ENCODE measurements at places on chromosomes 4 and X.

DNA sequence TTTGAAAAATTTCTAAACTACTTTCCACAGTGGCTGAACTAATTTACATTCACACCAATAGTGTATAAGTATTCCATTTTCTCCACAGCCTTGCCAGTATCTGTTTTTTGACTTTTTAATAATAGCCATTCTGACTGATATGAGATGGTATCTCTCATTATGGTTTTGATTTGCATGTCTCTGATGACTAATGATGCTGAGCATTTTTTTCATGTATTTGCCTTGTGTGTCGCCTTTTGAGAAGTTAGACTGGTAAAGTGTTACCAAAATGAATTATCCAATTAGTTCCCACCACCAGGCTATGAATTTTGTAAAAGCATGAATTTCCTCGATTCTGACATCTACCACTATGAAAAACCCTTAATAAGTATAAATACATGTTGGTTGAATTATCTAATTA is 242.2 kb upstream of the GK2 start:
- DNase-seq, result no peak

GRCh38 chr4:175988511-175988910 is 77.1 kb upstream of the WDR17 start:
- no peak for DNase-seq

GRCh38 chr4:14083150-14083549 is 455.6 kb upstream of the BOD1L1 start:
- DNase-seq, result no peak

- DNase-seq, result no peak
These were observed 21.1 kb downstream of the VSIG4 start for GRCh38 chrX:66018585-66019309.

DNA sequence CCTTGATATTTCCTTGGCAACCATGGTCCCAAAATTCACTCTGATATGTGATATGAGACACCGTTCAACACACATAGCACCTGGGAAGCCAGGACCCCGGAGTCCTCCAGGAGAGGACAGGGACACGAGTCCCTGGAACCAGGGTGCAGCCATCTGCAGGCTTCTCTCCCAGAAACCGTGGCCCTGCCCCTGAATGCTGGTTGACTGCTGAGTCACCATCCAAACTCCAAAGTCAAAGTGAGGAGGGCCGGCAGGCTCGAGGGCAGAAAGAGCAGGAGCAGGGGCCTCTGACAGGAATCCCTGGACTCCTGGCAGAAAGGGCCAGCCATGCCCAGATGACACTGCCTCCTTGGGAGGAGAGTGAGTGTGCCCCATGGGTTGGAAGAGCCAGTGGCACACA is 6.9 kb upstream of the PNMA6A start:
- DNase-seq, result no peak

DNA sequence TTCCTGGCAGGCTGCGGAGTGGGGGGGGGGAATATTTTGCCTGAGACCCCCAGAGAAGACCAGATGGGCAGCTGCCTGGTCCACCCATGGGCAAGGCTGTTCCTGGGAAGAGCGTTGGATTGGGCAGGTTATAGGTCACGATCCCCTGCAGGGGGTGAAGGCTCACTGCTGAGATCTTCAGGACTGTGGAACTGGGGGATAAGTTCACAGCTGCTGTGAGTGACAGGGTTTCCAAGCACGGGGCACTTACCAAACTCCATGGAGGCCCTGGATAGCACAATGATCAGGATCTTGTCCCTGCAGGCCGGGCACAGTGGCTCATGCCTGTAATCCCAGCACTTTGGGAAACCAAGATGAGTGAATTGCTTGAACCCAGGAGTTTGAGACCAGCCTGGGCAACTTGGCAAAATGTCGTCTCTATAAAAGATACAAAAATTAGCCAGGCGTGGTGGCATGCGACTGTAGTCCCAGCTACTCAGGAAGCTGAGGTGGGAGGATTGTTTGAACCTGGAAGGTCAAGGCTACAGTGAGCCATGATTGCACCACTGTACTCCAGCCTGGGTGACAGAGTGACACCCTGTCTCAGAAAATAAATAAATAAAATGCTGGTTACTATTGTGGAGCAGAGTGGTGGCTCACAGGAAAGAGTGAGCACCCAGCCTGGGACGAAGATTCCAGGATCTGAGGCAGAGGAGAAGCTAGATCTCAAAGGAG is 68.0 kb upstream of the HELT start:
- no peak for DNase-seq

- peak; percentile 10 for DNase-seq
These were observed 999.5 kb upstream of the PABPC4L start for GRCh38 chr4:135201081-135201480.

GRCh38 chr4:945274-946102 is 13.2 kb downstream of the TMEM175 start:
- DNase-seq, result no peak

- no peak for DNase-seq
These were observed 379.5 kb upstream of the MAD2L1 start for GRCh38 chr4:120446051-120446567.

DNA sequence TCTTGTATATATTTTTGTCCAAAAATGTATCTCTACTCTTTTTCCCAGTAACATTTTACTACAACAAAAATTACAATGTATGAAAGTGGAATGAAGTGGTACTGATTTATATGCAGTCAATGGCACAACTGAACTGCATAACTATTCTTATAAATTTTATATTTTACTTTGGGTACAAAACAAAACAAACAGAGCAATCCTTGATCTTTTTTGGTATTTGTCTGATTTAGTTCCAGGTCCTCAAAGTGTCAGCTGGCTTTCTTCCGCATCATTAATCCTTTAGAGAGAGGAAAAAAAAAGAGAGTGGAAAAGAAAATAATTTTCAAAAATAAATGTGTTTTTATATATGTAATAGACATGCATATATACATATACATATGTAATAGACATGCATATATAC is 252.4 kb upstream of the SLIT2 start:
- no peak for DNase-seq

DNA sequence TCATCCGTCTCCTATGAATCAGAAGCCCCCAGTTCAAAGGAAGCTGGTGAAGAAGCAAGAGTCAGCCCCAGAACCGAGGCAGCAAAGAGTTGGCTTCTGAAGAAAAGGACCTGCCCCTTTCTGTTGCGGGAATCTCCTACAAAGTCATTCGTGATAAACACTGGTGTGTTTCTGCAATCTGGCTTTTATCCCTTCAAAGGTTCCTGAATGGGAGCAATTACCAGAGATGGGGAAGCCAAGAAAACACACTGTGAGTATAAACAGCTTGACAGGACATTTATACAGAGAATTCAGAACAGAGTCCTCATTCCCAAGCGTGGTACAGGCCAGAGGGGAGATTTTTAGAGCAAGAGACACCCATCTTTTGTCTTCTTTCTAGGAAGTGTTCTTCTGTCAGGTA is 226.8 kb upstream of the LNX1 start:
- DNase-seq, result peak; percentile 7

DNA sequence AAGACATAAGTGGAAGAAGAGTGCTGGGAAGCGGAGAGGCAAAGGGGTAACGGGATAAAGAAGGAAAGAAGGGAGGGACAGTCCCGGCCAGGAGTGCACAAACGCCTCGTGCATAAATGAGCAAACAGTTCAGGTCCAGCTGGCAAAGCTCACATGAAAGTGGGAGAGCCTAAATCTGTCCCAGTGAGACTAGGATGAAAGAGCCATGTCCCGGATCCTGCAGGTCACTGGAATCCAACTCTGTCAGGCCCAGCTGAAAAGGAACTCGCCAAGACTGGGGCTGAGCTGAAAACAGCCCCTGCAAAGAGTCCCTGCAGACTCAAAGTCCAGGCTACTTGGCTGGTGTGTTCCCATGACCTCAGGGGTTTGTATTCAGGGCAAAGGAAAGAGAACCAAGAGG is 38.0 kb upstream of the CRMP1 start:
- DNase-seq, result no peak

DNA sequence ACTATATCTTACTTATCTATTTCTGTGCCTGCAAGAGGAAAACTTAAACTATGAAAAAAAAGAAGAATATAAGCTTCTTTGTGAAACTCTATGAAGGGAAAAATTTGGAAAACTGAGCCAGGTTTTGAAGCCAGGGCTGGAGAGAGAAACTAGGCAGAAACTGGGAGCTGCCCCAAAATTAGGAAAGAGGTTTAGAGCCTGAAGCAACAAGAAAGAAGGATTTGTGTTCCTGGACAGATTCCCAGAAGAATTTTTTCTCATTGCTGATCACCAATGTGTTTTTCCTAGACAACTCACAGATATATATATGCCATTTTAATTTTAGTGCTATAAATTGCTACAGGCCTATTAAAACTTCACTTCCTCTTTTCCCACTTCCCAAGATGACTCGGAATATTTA is 245.0 kb upstream of the GEMIN8 start:
- no peak for DNase-seq

DNA sequence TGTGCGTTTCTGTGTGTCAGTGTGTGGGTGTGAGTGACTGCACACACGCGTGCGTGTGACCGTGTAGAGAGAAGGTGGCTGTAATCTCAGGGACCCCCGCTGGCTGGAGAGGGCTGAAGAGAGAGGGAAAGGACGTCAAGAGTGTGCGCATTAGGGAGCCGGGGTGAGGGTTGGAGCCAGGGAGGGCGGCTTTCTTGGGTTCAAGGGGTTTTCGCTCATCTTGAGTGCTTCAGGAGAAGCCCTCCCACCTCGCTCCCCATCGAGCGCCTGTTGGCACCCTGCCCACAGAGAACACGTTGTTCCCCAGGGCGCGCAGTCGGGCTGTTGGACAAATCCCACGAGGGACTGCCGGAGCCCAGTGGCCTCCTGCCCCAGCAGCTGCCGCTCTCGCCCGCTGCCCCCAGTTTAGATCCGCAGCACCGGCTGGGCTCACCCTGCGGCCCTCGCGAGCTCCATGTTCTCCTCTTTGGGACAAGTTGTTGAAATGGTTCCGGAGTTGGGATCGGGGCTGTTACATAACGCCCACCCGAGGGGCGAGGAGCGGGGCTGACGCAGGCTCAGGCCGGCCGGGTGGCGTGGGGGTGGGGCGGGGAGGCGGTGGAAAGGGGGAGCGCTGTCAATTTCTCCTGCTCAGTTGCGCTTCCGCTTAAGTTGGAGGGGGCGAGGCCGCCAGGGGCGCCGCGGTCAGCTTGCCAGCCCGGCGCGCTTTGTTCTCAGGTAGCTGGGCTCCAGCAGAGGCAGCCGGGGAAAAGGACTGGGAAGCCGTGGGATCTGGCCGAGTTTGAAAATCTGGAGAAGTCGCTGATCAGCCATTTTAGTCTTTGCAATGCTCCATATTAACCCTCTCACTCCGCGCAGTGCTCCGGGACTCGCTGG is 1.6 kb downstream of the GRIA2 start:
- peak; percentile 11 for DNase-seq

GRCh38 chrX:16445166-16445752 is 204.7 kb upstream of the S100G start:
- DNase-seq, result no peak

DNA sequence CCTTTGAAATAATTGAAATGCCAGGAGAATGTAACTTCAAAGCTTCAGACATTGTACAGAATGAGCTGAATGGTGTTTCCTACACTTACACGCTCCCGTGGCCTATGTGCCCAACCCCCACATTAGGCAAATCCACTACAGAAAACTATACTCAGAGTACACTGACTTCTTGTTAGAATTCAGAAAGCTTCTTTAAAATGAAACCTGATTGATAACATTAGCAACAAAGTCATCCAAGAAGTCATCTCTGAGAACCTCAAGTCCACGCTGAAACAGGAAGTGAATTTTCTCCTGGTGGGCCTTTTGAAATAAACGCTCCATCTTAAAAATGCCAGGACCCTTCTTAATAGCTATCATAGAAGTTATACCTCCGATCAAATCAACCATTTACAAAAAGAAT is 136.3 kb downstream of the TSPAN5 start:
- DNase-seq, result no peak

All from AG08396 (cell line).